IPS DF 6.9 (cell line): ENCODE measurements at places on chromosomes 12 and 14.

DNA sequence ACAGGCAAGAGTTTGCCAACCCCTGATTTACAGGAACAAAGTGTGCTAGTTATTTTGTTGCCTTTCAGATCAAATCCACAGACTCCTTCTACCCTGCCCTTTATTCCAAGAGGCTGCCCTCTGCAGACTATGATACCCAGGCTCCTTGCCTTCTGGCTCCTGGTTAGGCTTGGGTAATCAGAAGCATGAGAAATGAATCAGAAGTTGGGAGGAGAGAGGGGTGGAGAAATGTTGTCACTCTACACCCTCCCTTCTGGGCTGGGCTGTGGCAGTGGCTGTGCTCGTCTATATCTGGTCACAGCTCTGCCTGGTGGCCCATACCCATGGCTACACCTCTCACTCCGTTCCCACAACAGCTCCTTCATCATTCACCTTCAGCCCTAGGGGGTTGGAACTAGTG is 204.6 kb upstream of the PLXNC1 start:
- DNase-seq = no peak

DNA sequence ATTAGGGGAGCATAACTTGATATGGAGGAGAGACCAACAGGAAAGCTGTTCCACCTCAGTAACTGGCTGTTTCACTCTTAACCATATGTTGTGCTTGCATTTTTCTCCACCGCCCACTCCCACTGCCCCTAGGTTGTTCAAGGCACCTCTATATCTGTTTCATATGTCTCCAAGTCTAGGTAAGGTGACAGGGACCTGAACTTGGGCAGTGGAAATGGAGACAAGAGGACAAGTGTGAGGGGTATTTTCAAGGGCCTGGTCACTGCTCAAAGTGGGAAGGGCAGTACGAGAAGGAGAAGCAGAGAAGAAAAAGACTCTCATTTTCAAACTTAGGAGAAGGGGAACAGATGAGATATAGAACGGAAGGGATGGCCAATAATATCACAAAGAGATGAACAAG is 3.1 kb downstream of the SLC38A1 start:
- no peak for DNase-seq

- no peak for DNase-seq
These were observed 62.1 kb downstream of the SPTB start for GRCh38 chr14:64817631-64818030.

DNA sequence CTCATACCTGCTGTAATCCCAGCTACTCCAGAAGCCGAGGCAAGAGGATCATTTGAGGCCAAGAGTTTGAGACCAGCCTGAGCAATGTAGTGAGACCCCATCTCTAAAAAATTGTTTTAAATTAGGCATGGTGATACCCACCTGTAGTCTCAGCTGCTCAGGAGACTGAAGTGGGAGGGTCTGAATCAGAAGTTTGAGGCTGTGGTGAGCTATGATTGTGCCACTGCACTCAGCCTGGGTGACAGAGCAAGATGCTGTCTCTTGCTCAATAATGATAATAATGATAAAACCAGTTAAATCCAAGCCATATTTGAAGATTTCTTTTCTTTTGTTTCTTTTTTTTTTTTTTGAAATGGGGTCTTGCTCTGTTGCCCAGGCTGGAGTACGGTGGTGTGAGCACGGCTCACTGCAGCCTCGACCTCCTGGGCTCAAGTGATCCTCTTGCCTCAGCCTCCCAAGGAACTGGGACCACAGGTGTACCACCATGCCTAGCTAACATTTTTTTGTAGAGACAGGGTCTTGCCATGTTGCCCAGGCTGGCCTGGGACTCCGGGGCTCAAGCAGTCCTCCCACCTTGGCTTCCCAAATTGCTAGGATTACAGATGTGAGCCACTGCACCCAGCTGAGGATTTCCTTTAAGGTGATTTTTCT is 12.8 kb downstream of the PSMA6 start:
- no peak for DNase-seq

GRCh38 chr12:63294327-63294632 is 143.3 kb upstream of the AVPR1A start:
- DNase-seq = no peak

DNA sequence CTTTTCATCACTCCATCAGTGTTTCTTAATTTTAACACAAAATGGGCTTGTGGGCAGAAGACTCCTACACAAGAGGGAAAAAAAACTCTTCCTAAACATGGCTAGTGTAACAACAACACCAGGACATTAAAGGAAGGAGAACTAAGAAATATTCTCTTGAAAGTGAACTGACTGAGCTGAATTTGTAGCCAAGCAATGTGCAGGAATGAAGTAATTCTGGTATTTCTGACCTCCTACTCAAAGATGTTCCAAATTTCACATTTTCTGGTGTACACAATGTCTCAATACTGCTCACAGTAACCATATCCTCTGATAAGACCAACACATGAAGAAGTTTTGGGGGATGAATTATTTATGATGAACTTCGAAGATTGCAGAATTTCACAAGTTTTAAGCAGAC is 357.3 kb downstream of the DUSP6 start:
- no peak for DNase-seq

- DNase-seq = no peak
These were observed 115.0 kb downstream of the RTN1 start for GRCh38 chr14:59755409-59756135.

DNA sequence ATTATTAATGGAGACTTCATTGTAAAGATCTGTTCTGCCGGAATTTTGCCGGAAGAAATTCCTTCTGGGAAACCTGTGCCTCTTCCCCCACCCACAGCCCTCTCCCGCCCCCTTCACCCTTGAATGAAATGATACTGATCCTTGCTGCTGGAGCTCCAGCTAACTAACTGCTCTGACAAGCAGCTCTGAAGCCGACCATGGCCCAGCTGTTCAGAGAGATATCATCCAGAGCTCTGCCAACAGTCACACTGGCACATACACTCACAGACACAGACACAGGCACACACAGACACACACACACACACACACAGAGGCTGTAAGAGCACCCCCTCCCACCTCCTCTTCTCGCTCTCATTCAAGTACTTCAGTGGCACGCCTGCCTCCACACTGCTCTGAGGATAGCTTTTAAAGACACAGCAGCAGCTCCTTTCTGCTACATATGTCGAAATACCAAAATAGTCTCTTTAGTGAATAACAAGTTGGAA is 88.6 kb downstream of the R3HDM2 start:
- DNase-seq = peak; percentile 9

- DNase-seq = no peak
These were observed 50.3 kb downstream of the MAP1LC3B2 start for GRCh38 chr12:116609319-116610114.

DNA sequence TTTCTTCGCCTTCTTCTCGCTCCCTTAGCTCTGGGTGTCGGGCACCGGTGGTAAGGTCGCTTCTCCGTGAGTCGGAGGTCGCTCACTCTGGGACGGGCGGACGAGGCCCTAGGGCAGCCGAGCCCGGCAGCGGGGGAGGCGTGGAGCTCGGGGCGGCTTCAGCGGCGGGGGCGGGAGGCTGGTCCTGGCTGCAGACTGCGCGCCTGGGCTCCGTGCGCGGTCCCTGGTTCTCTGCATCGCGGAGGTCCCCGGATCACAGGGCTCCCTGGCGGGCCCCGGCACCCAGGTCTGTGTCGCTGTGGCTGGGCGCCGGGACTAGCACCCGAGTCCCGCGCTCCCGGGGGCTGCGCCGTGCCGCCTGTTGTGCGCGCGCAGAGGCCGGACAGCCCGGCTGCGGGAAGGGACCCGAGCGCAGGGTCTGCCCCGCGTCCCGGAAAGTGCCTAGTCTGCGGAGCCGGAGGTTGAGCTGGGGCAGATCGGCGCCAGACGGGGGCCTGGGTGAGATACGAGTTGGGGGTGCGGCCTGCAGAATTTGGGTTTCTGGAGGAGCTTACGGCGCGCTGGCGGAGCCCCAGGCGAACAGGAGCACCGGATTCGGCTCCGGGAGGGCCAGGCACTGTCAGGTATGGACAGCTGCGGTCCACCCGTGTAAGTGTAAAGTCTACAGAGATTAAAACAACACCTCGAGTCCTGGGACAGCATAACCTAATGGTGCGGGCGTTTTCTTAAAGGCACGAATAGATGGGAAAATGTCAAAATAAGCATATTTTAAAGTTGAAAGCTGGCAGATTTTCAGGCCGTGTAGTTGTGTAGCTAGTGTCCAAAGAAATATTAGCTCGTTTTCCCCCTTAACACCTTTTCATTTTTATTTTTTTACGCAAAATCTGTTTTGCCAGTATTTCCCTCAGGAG is 713 bp downstream of the FRMD6 start:
- no peak for DNase-seq

- DNase-seq = no peak
These were observed 23.3 kb downstream of the CYP46A1 start for GRCh38 chr14:99707420-99707819.

GRCh38 chr12:120539303-120539702 is 5.1 kb downstream of the RNF10 start:
- DNase-seq = no peak

DNA sequence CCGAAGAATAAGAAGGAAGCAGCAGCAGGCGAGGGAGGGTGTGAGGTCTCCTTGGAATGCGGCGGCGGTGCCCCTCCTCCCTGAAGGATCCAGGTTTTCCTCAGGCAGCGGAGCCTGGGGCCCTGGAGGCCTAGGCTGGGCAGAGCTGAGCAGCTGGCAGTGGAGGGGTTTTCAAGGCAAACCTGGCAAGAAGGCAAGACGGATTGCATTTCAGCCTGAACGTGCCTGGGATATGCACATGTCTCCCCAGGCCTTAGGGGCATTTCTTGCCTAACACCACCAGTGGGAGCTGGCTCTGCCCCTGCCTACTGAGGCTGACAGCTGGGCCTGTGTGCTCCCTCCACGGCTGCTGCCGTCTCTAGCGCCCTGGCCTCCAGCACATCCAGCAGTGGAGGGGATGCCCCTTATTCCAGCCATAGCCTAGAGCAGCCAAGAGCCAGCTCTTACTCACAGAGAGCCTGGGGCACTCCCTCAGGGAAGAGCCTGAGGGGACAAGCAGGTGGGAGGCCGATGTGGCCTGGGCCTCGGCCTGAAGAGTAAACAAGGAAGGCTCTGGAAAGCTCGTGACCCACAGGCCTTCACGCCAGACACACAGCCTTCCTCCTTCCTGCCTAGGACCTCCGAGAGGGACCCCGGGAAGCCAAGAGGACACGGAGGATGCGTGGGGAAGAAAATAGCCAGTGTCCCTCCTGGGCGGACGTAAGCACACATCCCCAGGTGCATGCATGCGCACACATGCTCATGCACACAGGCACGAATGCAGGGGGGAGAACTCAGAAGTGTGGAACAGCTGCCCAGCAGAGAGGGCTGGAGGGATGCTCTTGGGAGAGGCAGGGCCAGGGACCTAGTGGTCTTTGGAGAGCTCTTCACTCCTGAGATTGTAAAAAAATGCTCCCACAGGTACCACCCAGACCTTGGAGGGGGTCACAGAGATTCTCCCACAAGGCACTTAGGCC is 23.0 kb upstream of the EIF2B2 start:
- DNase-seq = no peak

DNA sequence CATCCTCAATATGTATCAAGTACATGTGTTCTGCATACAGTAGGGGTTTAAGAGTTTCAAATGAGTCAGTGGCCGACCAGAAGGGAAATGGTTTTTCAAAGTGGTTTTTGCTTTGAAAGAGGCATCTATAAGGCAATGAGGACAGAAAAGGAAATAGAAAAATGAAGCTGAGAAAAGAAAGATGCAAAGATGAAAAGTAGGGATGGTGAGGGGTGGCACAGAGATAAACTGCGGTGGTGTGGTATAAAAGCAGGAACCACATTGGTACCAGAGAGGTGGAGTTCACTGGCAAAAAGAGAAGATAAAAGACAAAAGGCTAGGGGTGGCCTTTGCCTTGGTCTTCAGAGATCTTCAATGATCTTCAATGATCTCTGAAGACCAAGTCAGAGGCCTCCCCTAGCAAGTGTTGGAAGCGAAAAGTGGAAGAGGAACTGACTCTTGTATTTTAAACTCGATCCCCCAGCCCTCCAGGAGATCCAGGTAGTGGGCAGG is 144.0 kb upstream of the KRR1 start:
- no peak for DNase-seq

GRCh38 chr12:83515306-83516026 is 828.8 kb downstream of the TMTC2 start:
- no peak for DNase-seq

DNA sequence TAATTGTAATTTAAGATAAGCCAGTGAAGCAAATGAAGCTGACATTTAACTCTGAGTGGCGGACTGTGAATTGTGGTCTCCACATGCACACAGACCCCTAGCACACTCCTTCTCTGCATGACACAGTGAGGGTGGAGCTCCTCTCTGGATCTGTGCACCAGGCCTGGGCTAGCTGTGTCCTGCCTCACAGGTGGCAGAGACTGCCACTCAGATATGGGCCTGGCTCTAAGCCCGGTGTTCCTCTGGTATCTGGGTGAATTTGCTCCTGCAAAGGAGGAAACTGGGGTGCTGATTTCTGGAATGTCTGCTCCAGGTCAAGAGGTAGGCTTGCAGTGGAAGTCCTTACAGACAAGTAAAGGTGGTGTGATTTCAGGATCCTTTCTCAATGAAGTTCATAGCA is 282.4 kb downstream of the FOXN3 start:
- DNase-seq = no peak

DNA sequence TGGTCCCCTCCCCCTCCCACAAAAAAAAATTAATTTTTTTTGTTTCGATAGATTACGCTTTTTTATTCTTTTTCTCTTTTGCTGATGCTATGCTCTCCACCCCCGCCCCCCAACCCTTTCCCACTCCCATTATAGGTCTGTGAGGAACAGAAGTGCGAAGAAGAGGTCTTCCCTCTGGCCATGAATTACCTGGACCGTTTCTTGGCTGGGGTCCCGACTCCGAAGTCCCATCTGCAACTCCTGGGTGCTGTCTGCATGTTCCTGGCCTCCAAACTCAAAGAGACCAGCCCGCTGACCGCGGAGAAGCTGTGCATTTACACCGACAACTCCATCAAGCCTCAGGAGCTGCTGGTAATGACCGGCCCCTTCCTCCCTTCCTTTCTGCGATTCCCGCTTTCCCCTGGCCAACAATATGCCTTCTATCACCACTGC is 2.3 kb downstream of the CCND2 start:
- DNase-seq = no peak

- no peak for DNase-seq
These were observed 67.4 kb upstream of the POC1B start for GRCh38 chr12:89593233-89593632.

DNA sequence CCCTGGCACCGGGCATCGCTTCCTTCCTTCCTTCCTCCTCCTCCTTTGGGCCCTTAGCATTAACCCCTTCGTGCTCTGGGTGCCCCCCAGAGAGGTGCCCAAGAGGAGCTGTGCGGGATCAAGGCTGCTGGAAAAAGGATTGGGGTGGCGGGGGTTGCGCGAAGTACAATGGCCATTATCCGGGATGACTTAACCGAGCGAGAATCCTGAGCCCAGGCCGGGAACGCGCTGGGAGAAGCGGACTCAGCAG is 2.8 kb downstream of the DHH start:
- DNase-seq = no peak

DNA sequence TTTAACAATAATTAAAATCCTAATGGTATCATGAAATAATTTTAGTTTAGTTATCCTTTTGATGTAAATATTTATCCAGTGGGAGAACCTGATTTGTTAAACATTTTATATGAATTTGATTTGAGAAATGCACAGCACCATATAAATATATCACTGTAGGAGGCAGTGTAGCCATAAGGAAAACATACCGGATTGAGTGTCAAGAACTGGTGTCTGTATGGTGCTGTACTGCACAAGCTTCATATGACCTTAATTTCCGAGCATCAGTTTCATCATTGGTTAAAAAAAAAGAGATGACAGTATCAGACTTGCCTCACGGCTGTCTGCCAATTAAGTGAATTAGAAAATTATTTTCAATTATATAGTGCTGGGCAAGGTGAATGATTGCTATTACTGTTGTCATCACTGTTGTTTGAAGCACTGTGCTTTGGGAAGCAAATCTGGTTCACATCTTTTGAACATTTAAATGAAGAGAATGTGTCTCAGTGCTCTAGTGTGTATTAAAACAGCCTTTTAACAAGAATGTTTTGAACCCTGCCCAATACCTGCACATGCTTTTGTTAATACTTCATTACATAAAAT is 72.1 kb downstream of the TMTC2 start:
- no peak for DNase-seq
